ENCODE measurements at places on chromosomes 1 and 21.

- no peak for DNase-seq
These were observed 13.4 kb upstream of the HMCN1 start for GRCh38 chr1:185720633-185721272.

DNA sequence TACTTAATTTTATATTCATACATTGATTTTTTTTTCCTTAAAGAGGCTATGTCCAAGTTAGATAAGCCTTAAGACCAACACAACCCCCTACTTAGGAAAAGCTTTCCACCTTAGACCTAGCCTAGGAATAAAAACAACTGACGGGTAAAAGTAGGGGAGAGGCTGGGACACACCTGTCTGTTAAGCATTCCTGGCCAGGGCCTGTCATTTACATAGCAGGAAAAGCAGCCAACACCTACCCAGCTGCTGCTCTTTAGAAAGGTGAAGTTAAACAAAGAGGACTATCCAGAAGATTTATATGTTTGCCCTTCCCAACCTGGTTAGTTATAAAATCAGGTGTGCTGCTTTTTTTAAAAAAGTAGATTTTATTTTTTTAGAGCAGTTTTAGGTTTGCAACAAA, 29.1 kb upstream of the SAMD13 start:
- DNase-seq, result no peak

- no peak for DNase-seq
These were observed 59.7 kb downstream of the MIER1 start for GRCh38 chr1:66984491-66984890.

- no peak for DNase-seq
These were observed 725 bp downstream of the MT1HL1 start for GRCh38 chr1:237003516-237003915.

DNA sequence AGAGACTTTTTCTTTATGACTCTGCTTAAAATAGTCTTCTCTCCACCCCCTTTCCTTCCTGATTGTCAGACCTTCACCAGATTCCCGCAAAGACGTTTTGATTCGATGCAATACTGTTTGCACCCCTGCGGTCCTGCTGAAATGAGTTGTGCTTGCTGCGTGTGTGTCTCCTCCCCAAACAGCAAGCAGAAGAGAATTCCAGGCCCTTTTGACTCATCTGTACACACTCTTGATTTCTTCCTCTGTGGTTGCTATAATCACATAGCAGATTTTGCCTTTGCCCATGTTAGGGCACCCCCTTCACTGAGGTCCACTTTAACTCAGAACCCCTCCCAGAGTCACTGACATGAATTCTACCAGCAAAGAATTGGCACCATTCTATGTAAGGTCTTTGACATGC, 136.5 kb downstream of the ZZZ3 start:
- no peak for DNase-seq

- DNase-seq, result no peak
These were observed 16.4 kb downstream of the LDLRAD1 start for GRCh38 chr1:54001591-54001990.

- DNase-seq, result no peak
These were observed 19.2 kb downstream of the C1orf87 start for GRCh38 chr1:60054374-60054773.

DNA sequence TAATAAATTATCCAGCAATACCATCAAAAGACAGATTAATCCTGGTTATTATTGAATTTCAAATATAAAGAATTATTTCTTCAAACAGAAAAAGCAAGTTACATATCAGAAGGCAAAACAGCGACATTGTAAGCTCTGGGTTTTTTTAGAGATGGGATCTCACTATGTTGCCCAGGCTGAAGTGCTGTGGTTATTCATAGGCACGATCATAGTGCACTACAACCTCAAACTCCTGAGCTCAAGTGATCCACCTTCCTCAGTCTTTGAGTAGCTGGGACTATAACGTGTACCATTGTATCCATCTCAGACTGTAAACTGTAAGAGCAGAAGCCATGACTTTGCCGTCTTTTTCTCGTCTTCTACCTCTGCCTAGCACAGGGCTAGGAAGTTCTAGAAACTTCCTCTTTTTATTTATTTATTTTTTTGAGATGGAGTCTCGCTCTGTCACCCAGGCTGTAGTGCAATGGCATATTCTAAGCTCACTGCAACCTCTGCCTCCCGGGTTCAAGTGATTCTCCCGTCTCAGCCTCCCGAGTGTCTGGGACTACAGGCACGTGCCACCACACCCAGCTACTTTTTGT, 20.0 kb upstream of the GPX7 start:
- no peak for DNase-seq

DNA sequence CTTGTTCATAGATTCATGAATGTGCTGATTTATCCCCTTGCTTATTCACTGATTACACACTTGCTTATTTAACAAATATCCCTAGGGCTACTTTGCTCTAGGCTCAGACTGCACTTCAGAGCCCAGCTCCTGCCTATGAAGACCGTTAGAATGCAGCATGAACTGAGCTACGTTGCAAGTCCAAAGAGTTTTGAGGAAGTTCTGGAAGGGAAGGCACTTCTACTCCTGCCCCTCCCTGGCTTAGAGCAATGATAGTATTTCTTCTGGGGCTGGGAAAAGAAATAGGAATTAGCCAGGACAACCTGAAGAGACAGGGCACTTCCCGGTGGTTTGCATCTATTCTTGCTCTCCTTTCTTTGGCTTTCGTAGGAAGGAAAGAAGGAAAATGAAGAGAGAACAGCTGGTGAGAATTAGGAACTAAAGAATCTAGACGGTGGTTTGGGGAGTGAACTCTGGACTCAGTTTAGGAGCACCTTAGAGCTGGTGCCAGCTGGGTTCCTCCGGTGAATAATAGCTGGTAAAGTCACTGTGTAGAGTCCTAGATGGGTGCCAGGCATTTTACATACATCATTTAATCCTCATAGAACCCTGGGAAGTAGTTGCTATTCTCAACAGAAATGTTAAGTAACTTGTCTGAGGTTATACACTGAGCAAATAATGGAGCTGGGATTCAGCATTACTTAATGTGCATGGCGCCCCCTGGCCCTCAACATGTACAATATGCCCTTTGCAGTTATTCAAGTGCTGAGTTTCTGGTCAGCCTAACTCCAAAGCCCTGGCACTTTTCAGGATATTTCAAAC, 65.9 kb downstream of the NDUFS5 start:
- DNase-seq, result peak; percentile 28

DNA sequence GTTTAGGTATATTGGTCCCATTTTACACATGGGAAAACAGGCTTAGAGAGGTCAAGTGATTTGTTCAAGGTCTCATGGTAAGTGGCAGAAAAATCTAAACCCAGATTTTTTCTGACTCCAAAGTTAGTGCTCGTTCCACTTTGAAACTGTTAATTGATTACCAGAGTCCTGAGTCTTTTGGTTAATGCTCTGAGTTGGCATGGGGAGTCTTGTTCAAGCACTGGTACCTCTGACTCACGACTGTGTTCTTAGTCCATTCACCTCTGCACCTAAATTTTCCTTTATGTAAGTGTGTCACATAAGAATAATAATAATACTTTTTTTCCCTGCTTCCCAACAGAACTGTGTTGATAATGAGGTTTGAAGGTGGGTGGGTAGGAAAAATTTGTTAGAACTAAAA, 59.3 kb downstream of the VANGL2 start:
- DNase-seq, result peak; percentile 30

GRCh38 chr1:179287946-179288345, 5.7 kb upstream of the SOAT1 start:
- DNase-seq, result no peak

DNA sequence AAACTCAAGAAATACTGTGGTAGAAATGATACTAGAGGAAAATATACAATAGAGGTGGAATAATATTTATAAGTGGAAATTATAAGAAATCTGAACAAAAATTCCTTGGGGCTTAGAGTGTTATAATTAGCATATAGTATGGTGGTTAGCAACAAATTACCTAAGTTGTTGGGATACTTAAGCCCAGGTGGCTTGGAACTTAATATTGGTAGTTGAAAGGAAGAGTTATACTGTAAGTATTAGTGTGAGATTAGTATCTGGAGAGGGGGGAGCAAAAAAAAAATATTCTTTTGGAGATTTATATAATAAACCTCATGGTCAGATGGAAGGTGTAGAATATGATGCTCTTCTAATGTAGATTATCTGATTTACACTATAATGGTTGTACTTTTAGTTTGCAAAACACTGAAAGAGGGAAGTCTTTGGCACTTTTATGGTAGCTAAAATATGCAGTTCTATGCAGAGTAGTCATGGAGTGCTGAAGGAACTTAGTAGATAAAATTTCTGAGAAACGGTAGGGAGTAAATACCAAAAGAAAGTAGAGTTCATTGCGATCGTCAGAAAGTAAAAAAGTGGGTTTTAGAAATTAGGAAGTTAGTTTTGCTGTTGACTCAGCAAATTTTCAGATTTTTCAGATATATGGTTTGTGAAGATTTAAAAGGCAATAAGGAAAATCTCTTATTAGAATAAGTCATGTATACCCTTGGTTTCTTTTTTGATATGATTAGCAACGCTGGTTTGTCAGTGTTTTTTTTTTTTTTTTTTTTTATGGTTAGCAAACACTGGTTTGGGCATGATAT, 45.7 kb downstream of the MTF2 start:
- no peak for DNase-seq

- DNase-seq, result no peak
These were observed 79.3 kb downstream of the KIAA0319L start for GRCh38 chr1:35477870-35478269.

- no peak for DNase-seq
These were observed 36.1 kb downstream of the L1TD1 start for GRCh38 chr1:62230718-62231117.

GRCh38 chr1:22364764-22365163, 86.9 kb upstream of the ZBTB40 start:
- no peak for DNase-seq

DNA sequence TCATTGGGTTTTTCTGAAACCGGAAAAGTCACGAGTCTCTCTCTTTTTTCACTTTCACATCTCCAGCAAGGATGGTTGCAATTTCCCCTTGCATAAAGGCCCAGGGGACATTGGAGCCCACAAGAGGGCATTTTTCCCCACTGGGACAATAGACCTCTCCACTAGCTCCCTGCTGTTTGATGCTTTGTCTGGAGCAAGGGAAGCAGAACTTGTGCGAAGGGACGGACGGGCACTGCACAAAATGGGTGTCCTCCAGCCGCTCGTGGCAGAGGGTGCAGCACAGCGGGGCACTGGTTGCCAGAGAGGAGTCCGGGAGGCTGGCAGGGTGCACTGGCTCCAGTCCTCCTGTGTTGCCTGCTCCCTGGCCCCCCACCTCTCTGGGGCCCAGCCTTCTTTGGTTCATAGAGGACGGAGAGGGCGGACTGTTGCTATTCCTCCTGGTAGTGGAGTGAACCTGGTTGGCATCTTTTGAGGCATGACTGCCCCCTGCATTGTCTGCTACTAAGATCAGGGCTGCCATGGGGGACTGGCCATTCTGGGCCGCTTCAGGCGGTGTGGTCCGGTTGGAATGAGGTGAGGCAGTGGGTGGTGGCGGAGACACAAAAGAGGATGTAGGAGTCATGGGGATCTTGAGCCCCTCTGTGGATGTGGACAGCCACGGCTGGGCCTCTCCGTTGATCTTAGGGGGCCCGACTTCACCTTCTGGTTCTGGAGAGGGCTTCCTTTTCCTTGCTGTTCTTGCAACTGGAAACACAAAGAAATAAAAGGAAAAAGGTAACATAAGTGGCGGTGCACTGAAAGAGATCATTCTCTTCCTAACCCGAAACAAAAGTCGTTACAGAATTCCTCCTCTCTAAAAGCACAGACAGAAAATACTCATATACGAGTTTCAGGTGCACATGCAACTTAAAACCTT, 2.6 kb downstream of the IRF2BP2 start:
- peak; percentile 10 for DNase-seq

GRCh38 chr21:44337941-44338895, 972 bp downstream of the CFAP410 start:
- peak; percentile 35 for DNase-seq

DNA sequence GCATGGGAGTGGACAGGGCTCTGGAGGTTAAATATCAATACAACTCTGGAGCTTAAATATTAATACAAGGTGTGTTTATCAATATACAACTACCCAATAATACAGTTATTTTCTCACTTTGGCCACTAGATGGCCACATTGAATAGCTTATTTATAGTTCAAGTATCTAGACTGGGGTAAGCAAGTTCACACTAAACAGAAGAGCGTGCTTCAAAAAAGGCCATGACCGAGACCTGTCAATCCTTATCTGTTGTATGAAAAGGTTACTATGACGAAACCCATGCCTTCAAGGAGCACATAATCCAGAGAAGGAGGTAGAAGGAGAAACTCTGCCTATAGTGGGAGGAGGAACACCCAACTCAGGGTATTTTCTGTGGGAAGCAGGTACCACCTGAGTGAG, 29.1 kb downstream of the CHML start:
- no peak for DNase-seq

GRCh38 chr1:205481218-205481617, 23.3 kb upstream of the CDK18 start:
- DNase-seq, result no peak

- DNase-seq, result no peak
These were observed 56.1 kb upstream of the SH3GLB1 start for GRCh38 chr1:86648255-86648654.

- DNase-seq, result no peak
These were observed 96.8 kb upstream of the ADGRL2 start for GRCh38 chr1:81703756-81704463.

- no peak for DNase-seq
These were observed 81.0 kb downstream of the BCAR3 start for GRCh38 chr1:93600663-93601062.

All from stimulated activated CD4-positive, alpha-beta T cell treated with anti-CD3 and anti-CD28 coated beads, Interleukin-1b, Interleukin-23, amount 100 ng/mL, for 48 hours (primary cell).